ENCODE measurements at places on chromosomes 11 and 22. TPM values are rescaled to one million over a fixed set of nuclear protein-coding genes. Genes with fewer than 3 reads are reported as not detected.

Gene BDNF
- total RNA-seq = not detected

Gene GDPD4
- not detected for total RNA-seq

Gene VWCE
- total RNA-seq = 12.4 TPM

Gene DLG2
- total RNA-seq = 1.0 TPM

Gene LRRC74B
- not detected for total RNA-seq

Gene IGF2
- total RNA-seq = 0.45 TPM

Gene RFPL3
- total RNA-seq = not detected

Gene HPX
- not detected for total RNA-seq

Gene YAP1
- not detected for total RNA-seq

Gene SLC17A6
- total RNA-seq = not detected

Gene CHRDL2
- not detected for total RNA-seq

Gene KBTBD4
- 16.7 TPM for total RNA-seq

Gene SYT12
- not detected for total RNA-seq

Gene CCDC87
- total RNA-seq = 0.21 TPM

Gene SIK2
- total RNA-seq = 9.0 TPM

Gene UCP3
- total RNA-seq = 2.9 TPM

Gene CDPF1
- 10.4 TPM for total RNA-seq

Gene NEU3
- total RNA-seq = 16.3 TPM

Gene PRDM10
- total RNA-seq = 15.9 TPM

Gene INCENP
- 102 TPM for total RNA-seq

Gene KCNE3
- not detected for total RNA-seq

Gene SMIM35
- 0.28 TPM for total RNA-seq

Gene UPK3A
- not detected for total RNA-seq

Gene DEPDC7
- total RNA-seq = 0.84 TPM

Gene OR11H1
- total RNA-seq = not detected

Gene SLC22A12
- total RNA-seq = not detected

Gene SYT7
- 0.23 TPM for total RNA-seq

Gene SCUBE1
- not detected for total RNA-seq

Gene MMP7
- total RNA-seq = not detected

Gene GAB4
- total RNA-seq = not detected

Gene RPS6KA4
- total RNA-seq = 46.3 TPM

Gene PNPLA5
- not detected for total RNA-seq

Gene MB
- 2.7 TPM for total RNA-seq

Gene DGAT2
- 7.3 TPM for total RNA-seq

Gene RCE1
- total RNA-seq = 28.5 TPM

Gene THRSP
- total RNA-seq = not detected

Gene RAB38
- 2.2 TPM for total RNA-seq

Gene ILK
- total RNA-seq = 89.6 TPM

Gene BATF2
- 0.09 TPM for total RNA-seq

Gene TRIM51
- not detected for total RNA-seq

Gene SCGB1C1
- total RNA-seq = not detected

Gene OR6Q1
- not detected for total RNA-seq

Gene TRIM48
- total RNA-seq = not detected

Gene PMM1
- 19.7 TPM for total RNA-seq

Gene TMEM109
- 144 TPM for total RNA-seq

Measured in activated CD4-positive, alpha-beta T cell treated with anti-CD3 and anti-CD28 coated beads, Interleukin-2, amount 10 ng/mL, durations not matched to agents 24 days and 14 days (primary cell).